ENCODE measurements at places on chromosomes 16 and 17.

GRCh38 chr16:58425756-58426494 lies 33.7 kb downstream of the GINS3 start:
- no peak for DNase-seq

GRCh38 chr16:49631187-49632041 lies 224.5 kb downstream of the ZNF423 start:
- DNase-seq, result no peak

GRCh38 chr16:58264007-58264406 lies 30.8 kb downstream of the PRSS54 start:
- DNase-seq, result no peak

DNA sequence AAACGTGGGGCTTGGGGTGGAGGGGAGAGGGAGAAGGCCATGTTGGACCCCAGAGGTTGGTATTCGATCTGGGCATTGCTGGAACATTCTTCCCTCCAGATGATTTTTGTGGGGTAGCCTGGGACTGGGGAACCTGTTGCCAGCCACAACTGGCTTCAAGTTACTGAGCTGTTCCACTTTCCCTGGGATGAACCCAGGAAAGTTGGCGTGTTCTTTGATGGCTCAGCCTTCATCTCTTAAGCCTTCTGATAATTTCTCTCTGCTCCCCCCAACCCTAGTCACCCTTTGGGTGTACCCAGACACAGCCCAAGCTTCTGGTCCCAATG lies 2.1 kb downstream of the TBX21 start:
- DNase-seq, result no peak

- DNase-seq, result no peak
Measured at GRCh38 chr17:37274461-37274860, 101.3 kb upstream of the C17orf78 start.

DNA sequence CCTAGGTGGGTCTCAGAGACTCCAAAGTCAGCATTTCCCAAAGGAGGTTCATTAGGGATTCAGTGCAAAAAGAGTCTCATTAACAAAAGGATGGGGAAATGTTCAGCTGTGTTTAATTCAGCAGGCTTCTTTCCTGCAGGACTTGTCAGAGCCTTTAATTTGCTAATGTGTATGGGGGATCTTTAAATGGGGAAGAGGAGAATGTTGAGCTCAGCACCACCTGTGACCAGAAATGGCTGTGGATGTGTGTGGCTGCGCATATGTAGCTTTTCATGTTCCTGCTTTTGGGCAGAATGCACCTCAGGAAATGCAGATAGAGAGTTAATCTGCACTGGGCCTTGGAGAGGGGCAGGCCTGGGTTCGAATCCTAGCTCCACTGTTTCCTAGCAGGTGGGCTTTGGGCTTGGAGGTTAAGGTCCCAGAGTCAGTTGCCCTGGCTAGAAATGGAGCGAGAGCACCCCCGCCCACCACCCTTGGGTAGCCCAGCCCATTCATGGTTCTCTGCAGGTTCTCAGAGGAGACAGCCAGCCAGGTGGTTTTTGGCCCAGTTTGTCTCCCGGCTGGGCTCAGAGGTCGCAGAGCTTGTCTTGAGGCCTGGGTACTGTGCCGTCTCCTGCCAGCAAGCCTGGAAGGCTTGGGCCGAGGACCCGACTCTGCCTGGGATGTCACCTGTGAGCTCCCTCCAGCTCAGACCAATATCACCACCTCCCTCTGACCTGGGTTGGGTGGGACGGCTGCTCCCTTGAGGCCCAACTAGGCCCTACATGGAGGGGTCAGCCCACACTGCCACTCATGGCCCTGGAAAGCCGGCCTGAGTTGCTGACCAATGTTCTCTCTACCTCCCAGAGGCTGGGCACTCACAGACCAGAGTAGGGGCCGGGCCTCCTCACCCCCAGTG lies 9.3 kb downstream of the ADCY7 start:
- DNase-seq, result no peak

- DNase-seq, result no peak
Measured at GRCh38 chr16:89599451-89599858, 14.0 kb upstream of the DPEP1 start.

- no peak for DNase-seq
Measured at GRCh38 chr16:75590920-75591843, 25.0 kb downstream of the GABARAPL2 start.

GRCh38 chr16:10752843-10753523 lies 9.3 kb downstream of the NUBP1 start:
- no peak for DNase-seq

DNA sequence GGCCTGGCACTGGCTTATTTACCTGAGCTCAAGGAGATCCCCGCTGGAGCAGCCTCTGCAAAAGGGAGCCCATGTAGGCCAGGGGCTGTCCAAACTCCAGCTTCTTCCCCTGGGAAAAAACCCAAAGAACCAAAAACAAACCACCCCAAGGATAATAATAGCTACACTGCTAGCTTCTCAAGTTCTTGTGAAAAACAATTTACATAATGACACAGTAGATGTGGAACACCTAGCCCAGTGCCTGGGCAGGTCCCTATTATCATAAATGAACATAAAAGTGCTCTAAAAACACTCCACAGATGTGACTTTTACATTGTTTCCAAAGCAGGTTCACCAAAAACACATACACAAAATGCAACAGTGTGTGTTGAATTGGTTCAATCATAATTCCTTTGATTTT lies 27.3 kb downstream of the CENPV start:
- no peak for DNase-seq

DNA sequence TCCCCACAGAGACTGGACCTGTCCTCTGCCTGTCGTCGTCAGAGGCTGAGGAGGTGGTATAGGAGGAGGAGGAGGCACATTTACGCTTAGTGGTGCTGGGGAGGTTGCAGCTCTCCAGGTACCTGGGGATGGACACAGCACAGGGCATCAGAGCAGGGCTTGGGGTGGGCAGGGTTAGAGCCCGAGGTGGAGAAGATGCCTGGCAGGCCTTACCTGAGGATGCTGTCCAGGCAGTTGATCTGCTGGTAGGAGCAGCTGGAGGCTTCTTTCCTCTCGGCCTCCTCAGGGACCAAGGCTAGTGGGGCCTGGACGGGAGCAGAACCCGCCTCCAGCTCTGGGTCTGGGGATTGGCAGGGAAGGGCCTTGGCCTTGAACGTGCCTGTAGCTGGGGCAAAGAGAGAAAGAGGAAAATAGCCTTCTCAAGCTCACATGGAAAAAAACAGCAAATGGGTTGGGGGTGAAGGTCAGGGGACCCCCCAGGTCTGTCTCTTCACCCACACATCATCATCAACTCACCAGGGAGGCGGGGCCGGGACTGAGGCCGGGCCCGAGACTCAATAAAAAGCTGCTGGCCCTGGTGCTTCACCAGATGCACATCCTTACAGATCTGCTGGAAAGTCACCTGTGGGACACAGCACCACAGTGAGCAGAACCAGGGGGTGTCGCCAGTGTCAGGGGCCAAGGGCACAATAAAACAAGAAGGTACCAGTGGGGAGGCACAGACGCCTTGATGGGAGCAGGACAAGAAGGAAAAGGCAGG lies 5.6 kb downstream of the PER1 start:
- no peak for DNase-seq

DNA sequence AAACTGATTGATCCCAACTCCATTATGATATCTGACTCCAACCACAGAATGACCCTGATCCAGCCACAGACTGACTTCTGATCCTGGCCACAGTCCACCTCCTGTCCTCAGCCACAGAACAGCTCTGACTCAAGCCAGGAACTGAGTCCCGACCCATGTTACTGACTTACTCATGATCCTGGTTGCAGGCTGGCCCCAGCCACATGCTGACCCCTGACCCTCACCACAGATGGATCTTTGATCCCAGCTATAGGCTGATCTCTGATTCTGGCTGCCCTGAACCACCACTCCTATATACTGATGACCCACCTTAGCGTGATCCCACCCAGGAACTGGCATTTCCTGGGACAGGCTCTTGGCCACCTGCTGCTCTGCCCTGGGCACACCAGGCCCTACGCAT lies 32.2 kb upstream of the IL21R start:
- DNase-seq, result no peak

- DNase-seq, result peak; percentile 40
Measured at GRCh38 chr16:24208710-24209109, 47.4 kb upstream of the CACNG3 start.

GRCh38 chr17:4969551-4970173 lies 2.0 kb upstream of the SPAG7 start:
- DNase-seq, result no peak

DNA sequence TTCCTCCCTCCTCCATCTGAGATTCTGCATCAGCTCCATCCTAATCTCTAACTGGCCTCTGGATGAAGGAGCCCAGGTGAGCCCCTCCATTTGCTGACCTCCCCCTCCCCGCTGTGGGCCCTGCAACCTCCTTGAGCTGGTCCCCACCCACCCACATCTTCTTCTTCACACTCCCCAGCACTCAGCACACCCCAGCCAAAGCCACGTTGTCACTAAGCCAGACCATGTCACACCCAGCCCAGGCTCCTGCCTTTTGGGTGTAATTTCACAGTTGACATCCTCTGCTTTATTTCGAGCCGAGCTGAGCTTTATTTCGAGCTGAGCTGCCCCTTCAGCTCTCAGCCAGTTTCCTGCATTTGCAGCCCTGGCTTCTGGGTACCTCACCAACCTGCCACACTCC lies 282.7 kb upstream of the TNRC6C start:
- DNase-seq, result no peak

GRCh38 chr17:29565643-29566472 lies 979 bp downstream of the ABHD15 start:
- DNase-seq, result peak; percentile 28

DNA sequence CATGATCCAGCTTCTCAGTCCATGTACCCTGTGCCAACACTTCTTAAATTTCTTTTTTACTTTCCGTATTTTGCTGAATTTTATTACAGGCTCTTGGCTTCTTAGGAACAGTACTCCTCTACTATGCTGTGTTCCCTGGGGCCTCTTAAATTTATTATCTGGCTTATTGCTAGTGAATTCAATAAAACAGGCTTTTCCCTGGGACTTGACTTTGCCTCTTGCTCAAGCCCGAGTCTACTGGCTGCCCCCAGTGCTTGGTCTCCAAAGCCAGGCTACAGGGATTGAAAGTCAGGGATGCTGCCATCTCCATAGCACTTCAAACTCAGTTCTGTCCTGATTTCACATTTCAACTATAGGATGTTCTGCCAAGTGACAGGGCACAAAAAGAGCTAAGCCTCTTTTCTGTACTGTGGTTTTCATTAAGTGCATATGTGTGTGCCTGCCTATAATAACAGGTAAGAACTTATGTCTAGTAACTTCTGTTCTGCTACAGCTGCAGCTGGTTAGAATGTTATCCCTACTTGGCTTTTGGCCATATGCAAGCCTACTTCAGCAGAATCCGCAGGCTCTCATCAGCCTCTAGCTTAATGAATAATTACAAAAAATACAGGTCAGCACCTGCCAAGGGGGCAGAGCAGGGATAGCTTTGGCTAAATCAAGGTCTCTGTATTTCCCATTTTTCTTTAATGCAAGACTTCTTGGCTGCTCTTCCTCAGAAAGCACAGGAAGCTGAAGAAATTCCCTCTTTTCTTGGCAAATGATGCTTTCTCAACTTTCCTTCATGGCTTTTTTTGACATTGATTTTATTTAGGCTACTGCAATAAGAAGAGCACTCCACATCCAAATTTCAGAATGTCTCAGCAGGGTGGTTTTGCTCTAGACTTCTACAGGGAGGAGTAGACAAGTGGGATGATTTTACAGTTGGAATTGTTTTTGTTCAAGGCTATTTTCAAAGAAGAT lies 8.2 kb downstream of the FAM20A start:
- peak; percentile 71 for DNase-seq

- DNase-seq, result no peak
Measured at GRCh38 chr17:68304706-68305105, 13.4 kb downstream of the ARSG start.

GRCh38 chr17:81000631-81001357 lies 9.2 kb downstream of the CHMP6 start:
- no peak for DNase-seq

DNA sequence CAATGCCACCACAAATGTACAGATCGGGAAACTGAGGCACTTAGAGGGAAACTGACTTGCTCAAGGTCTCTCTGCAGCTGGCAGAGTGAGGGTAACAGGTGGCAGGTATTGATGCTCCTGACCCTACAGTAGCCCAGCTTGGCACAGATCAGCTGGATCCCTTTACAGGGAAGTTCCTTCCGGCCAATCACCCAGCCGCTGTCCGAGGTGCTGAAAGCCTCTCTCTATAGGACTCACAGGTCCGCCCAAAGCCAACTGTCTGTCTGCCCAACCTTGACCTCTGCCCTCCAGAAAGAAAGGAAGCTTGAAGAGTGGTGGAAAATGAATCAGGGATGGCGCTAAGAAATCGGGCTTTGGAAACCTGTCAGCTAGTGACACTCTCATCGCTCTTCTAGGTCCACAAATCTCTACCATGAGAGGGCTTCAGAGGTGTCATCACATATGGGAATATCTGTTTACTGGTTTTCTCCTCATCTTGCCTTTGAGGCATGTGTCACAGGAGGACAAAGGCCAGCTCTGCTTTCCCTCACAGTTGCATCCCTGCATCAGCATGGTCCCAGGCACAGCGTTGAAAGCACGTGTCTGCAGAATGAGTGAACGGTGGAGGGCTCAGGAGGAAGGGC lies 246.2 kb downstream of the KATNIP start:
- DNase-seq, result no peak

DNA sequence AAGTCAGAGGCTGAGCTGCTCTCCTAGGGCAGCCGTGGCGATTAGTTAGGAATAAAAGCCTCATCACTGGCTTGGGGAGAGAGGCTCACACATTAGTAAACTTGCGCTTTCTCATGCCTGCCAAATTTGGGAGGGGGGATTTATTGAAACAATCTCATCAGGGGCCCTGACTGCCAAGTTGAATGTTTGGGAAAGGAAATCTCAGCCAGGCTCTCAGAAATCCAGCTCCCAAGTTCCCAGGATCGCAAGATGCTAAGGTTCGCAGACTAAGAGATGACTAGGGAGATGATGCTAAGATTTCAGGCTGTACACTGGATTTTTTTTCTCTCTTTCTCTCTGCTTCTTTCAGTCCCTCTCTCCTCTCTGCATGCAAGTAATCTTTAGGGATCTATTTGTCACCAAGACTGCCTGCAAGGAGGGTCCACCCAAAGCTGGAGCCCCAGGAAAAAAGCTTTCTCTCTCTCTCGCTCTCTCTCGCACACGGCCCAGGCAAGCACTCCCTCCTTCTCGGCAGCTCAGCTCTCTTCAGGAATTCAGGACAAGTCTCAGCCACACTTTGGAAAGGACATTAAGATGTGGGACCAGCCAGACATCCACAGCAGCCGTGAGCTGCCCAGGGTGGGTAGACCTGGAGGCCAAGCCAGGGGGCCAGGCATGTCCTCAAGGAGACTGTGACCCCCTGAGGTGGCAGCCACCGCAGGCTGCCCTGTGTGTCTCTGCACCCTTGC lies 1.4 kb downstream of the GPR139 start:
- DNase-seq, result no peak

DNA sequence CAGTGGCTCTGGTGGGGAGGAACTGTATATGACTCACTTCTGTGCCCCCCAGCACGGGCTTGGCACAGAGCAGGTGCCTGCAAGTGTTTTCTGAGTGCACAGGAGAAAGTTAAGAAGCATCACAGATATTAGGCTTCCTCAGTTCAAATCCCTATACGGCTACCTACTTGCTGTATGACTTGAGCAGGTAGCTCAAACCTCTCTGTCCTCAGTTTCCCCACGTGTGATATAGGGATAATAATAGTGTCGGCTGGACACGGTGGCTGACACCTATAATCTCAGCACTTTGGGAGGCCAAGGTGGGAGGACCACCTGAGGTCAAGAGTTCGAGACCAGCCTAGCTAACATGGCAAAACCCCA lies 95.7 kb downstream of the C16orf78 start:
- DNase-seq, result no peak

All from NCI-H1092 treated with DMSO at 0.1 percent for 48 hours (cell line).